ENCODE measurements at places on chromosomes 2 and 18.
A peak's percentile ranks its signal among the peaks of the same experiment; 100 is the strongest.

- DNase-seq: no peak
Observed at GRCh38 chr2:48174503-48174902, 268.2 kb upstream of the FBXO11 start.

DNA sequence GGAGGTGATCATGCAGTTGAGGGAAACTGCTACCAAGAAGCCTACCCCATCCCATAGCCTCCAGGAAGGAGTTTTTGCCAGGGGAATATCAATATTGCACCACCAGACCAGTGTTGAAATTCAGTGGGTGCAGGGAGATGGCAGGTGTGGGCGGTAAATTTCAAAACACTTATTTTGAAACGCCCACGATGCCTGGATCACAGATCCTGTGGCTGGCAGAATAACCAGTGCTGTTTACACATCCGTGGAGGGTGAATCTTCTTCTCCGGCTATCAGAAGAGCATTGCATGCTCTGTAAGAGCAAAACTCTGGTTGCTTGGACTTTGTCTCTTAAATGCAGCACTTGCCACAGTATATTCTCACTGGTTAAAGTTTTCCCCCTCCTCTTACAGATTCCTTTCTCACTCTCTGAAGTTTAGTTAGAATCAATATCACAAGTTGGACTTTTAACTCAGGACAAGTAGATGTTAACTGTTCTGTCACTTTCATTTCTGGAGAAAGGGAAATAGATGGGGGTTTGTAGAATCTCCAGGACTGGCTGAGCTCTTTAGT, 70.5 kb upstream of the ZCCHC2 start:
- DNase-seq: no peak

DNA sequence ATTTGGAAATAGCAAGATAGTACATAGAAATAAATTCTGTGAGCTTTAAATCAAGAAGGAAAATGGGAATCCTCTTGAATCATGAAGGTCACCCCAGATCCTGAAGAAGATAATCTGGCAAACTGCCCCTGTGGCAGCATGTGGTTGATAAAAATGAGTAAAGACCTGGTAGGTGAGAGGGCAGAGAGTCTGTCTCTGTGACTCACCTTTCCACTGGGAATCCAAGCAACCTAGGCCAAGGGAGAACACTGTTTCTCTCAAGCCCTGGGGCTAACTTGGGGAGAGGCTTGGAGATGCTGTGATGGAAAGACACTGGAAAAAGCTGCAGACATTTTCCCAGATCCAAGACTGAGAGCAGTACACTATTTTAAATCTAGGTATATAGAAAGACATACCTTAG, 185.8 kb upstream of the CNTNAP5 start:
- DNase-seq: no peak

- no peak for DNase-seq
Observed at GRCh38 chr18:63216516-63217311, 102.9 kb downstream of the BCL2 start.

DNA sequence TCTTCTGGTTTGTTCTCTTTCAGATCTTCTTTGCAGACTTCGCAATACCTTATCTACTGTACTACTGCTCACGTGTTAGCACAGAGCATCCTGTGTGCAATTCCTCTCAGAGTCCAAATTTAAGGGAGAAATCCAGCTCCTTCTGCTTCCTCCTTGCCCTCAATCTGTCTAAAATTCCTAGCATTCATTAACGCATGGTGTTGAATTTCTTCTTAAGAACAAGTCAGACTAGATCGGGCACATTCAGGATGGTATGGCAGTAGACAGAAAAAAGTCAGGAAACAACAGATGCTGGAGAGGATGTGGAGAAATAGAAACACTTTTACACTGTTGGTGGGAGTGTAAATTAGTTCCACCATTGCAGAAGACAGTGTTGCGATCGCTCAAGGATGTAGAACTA, 206.1 kb upstream of the CDH7 start:
- no peak for DNase-seq

DNA sequence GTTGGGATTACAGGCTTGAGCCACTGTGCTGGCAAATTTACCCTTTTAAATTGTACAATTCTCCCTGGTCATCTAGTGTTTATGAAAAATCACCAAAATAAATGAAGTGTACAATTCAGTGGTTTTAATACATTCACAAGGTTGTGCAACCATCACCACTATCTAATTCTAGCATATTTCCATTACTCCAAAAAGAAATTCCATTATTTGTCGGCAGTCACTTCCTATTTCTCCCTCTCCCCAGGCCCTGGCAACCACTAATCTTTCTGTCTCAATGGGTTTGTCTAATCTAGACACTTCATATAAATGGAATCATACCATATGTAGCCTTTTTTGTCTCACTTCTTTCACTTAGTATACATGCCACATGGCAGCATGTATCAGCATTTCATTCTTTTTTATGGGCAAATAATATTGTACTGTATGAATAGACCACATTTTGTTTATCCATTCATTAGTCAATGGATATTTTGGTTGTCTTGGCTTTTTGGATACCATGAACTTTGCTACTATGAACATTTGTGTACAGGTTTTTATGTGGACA, 12.6 kb upstream of the POLE4 start:
- DNase-seq: no peak

DNA sequence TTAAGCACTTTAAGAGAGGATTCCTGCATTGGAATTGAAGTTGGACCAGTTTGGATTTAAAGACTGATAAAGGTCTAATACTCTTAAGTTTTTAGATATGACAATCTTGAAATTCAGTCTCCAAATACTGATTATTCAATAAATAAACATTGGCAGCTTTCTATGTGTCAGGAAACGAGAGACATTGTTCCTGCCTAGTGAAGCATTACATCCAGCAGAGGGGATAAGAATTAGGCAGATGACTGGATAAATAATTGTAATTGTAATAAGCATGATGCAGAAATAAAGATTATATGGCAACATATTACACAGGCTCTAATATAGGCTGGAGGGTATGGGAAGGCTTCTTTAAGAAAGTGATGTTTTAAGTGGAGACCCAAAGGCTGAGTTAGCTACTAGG, 226.5 kb upstream of the MMADHC start:
- DNase-seq: no peak

- DNase-seq: peak; percentile 32
Observed at GRCh38 chr18:21110713-21111345, 784 bp downstream of the ROCK1 start.

GRCh38 chr2:84537251-84537650, 21.0 kb downstream of the DNAH6 start:
- DNase-seq: no peak

DNA sequence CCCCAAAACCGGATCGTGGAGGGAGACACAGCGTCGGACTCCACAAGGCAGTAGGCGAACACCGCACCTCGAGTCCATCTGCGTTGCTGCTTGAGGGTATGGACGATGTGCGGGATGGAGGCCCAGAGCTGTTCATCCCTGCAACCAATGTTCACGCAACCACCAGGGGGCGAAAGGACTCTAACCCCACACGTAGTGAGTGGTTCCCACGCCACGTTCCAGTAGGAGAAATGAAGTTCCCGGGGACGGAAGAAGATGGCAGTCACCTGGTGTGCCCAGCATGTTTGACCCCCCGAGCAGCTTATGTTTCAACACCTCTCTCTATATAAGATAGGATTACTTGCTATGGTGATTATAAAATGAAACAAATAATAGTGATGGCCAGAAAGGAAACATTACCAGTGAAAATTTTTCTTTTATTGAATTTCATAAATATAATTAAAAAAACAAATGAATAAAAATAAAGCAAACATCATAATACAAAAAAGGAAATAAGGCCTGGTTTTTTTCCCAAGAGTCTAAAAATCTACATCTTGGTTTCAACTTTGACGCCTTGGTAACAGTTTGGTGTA, 184.3 kb downstream of the SH3BP4 start:
- peak; percentile 70 for DNase-seq

DNA sequence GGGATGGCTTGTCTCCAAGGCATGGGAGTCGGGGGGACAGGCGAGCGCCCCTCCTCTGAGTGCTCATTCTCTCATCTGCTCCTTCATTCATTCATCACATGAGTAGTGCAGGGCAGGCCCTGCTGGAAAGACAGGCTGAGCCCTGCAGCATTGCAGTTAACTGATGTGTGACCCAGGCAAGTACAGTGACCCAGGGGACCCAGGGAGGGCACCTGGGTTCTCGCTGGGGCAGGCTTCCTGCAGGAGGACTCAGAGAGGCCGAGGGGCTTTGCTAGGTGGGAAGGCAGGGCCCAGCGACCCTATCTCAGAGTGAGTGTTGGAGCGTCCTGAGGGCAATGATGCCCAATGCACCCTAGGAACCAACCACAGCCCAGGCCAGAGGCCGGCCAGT, 30.6 kb downstream of the HJURP start:
- no peak for DNase-seq

DNA sequence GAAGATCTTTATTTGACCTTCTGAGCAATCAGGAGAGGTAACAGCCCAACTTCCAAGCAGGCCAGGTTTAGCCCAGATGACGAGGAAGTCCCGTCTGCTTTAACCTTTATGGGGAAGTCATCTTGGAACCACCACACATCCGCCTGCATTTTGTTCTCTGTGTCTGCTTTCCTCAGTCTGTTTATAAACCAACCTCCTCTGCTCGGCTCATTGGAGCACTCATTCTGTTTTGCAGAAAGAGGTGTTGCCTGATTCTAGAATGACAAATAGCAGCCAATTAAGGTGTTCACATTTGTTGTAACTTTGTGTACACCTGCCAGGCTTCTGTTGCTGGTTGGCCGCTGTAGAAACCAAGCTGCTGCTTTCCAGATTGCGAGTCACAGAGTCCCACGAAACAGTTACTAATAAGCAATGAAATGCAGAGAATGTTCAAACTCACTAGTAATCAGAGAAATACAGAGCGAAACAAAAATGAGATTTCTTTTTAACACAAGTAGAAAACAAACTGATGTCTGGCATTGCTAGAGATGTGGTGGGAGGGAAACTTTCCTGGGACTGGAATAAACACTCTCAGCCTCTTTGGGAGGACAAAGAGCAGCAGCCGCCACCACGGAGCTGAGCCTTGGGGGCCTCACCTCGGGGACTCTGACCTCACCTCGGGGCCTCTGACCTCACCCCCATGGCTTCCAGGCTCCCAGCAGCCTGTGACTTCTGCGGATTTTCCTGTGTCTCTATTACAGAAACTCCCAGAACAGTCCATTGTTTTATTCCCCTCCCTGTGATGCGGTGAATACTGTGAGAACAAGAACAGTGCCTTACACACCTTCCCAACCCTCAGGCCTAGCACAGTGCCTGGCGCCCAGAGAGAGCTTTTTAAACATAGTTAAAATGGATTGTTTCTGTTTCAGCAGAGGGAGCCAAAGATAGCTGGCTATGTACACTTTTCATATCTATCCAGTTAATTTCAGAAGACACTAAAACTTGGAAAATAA, 64.0 kb downstream of the MBP start:
- DNase-seq: peak; percentile 53

DNA sequence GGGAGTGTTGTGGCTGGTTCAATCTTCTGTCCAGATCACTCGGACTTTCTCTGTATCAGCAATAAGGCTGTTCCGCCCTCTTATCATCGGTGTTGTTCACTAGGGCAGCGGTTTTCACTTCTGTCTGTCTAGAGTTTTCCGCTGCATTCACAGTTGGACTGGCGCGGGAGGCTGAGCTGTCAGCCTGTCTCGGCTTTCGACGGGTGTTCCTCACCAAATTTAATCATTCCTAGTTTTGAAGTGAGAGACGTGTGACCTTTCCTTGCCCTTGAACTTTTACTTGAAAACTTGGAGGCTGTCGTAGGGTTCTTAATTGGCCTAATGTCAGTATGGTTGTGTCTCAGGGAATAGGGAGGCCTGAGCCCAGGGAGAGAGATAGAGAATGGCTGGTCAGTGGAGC, 108.3 kb downstream of the NFATC1 start:
- DNase-seq: no peak

DNA sequence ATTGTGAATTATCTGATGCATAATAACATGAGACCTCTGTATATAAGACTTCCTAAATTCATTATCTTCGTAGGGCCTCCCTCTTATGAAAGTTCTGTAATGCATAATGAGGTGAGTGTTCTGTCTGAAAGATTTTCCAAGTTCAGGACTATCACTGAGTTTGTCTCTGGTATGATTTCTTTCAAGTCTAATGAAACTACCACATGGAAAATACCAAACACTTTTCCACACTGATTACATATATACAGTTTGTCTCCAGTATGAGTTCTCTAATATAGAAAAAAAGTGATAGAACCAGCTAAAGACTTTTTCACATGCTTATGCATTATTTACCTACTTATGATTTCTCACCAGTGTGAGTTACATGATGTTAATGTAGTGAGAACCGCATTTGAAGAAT, 34.7 kb downstream of the CTNNA2 start:
- DNase-seq: no peak

DNA sequence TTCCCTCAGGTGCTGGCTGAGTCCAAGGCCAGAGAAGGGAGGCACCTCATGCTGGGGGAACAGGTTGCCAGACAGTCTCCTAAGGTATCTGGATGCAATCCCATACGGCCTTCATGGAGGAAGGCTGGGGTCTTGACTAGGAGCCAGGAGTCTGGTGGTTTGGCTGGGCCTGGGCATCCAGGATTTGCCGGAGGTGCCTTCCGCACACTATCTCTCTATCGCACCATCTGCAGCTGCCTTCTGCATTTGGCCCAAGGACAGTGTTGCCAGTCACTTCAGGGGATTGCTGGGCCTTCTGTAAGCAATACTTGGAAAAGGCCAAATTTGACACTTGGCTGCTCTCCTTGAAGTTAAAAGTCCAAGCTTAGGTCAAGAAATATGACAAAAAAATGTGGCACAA, 327.2 kb downstream of the EN1 start:
- DNase-seq: no peak

GRCh38 chr2:86243950-86244733, 44.9 kb downstream of the MRPL35 start:
- no peak for DNase-seq

DNA sequence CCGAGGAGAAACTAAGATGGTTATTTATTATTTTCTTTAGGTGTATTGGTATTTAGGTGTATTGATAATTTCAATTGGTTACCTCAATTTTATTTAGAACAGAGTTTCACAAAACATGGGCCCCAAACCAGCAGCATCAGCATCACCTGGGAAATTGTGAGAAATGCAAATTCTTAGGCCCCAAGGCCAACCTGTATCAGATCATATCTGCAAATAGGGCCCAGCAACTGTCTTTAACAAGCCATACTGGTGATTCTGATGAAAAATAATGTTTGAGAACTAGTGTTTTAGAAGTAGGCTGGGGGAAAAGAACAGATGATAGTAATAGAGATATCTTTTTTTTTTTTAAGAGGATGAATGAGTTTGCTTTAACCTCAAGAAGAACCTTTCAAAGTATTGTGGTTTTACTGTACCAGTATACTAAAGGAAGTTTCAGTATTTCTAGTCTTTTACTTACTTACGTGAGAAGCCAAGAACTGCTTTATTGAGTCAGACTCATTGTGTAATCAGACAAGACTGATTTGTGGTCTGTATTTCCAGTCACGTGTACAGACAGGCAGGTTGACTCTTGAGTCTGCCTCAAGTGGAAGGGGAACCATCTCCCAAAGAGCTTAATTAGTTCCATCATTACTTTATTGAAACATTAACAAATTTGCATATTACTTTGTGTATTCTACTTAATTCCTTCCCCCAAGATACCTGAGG, 60.4 kb upstream of the GAREM1 start:
- peak; percentile 54 for DNase-seq

- no peak for DNase-seq
Observed at GRCh38 chr2:223918671-223919134, 26.4 kb downstream of the WDFY1 start.

- no peak for DNase-seq
Observed at GRCh38 chr2:9222239-9222892, 15.8 kb downstream of the ASAP2 start.

GRCh38 chr18:51053814-51054213, 23.8 kb downstream of the SMAD4 start:
- no peak for DNase-seq

- peak; percentile 73 for DNase-seq
Observed at GRCh38 chr2:12428786-12429185, 287.9 kb upstream of the TRIB2 start.
